T-helper 17 cell (primary cell): ENCODE measurements at places on chromosomes 4 and X.

DNA sequence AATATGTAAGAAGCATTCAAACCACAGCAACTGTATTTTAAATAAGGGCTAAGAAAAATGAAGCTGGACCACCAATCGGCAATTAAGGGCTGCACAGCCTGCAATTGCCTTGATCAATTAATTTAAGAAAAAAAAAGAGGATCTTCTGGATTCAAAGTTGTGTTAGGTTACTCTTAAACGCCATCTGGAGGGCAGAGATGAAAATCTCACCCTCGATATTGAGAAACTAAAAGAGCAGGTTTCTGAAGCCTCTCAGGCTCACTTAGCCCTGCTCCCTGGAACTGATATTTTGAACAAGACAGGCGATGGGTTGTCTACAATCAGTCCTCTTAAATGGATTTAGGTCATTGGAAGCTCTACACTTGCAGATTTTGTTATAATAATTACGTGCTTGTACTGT lies 579.4 kb downstream of the GRXCR1 start:
- no peak for DNase-seq

DNA sequence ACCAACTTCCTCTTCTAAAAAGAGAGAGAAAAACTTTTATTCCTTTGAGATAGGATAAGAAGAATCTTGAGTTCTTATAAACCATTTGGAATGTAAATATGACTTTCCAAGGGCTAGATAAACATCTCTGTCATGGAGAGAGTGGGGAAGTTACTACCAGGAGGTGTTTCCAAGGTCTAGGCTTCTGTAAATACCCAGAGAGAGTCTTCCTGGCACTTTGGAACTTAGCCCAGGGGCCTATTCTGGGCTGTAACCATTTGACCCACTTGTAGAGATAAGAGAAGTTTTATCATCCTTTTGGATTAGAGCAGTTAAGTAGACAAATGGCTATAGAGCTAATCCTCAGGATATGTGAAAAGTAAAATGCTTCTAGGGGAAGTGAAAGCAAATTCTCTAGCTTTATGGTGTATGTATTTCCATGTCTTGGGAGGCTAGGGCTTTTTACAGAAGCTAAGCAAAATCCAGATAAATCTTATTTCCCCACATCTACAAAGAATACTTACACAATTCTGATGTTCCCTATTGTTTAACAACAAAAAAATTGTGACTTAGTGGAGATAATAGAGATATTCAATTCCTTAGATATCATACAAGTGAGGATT lies 51.1 kb downstream of the MCUB start:
- DNase-seq, result no peak

DNA sequence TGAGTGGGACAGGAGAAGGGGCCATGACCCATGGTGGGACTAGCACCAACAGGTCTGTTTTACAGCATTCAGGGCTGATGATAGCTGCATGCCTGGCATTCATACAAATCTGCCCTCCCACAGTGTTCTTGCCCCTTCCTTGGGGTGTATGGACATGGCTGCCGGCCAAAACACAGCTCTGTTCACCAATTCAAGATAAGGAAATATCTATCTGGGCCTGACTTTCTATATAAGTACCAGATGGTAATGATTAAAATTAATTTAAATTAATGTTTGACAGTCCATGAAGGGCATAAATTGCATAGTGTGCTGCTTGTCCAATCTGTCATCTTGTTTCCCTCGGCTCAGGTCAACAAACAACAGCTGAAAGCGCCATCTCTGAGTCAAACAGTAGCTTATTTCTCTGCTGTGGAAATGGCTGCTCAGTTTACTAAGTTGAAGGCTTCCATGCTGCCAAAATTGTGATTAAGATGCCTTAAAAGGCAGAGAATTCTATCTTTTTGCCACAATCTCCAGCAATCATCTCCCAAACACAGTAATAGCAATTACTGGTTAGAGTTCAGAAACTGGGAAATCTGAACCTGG lies 67.0 kb upstream of the TSPAN7 start:
- DNase-seq, result no peak

DNA sequence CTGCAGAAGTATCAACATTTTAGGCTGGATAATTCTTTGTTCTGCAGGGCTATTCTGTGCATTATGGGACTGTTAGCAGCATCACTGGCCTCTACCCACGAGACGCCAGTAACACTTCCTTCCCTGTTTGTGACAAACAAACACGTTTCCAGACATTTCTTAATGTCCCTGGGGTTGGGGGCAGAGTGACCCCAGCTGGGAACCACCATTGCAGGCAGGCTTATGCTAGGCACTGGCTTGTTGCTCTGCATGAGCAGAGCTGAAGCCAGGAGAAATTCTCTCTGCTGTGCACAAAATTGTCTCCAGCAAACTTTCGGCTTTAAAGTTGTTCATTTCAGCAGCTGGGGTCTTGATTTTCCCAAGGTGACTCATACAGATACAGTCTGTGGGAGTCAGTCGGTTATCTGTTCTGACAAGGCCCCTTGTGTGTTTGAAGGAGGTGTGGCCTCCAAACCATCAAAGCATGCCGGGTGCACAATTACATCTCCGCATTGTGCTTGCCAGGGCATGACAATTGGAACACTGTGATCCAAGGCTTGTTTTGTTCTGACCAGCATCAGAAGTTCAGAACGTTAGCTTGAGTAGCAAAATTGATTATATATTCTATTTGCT lies 156.4 kb upstream of the BOD1L1 start:
- DNase-seq, result no peak

DNA sequence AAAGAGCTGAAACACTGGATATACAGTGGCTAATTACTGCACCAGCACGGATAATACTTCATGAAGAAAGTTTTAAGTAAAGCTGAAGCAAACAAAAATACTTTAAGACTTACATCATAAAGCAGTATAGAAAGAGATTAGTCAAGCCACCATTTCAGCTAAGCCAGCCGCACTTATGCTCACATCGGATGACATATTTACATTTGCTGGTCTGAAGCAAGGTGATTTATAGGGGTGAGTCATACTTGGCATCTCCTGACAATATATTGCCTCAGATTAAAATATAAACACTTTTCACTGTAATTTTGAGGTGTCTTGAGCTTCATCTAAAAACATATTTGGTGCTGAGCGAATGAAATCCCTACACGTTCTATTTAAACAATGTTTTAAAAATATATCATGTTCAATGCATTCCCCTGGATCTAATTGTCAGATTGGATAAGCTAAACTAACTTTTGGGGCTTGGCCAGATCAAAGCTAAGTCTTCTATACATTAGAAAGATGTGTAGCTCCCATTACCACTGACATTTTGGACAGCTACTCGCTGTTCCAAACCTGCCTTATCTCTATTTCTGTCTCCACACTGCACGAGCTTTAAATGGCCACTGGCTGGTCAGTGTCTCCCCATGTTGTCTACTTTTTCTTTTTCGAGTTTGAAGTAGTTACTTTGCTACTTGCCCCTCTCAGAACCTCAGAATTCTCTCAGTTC lies 103.2 kb downstream of the VCX2 start:
- DNase-seq, result no peak

DNA sequence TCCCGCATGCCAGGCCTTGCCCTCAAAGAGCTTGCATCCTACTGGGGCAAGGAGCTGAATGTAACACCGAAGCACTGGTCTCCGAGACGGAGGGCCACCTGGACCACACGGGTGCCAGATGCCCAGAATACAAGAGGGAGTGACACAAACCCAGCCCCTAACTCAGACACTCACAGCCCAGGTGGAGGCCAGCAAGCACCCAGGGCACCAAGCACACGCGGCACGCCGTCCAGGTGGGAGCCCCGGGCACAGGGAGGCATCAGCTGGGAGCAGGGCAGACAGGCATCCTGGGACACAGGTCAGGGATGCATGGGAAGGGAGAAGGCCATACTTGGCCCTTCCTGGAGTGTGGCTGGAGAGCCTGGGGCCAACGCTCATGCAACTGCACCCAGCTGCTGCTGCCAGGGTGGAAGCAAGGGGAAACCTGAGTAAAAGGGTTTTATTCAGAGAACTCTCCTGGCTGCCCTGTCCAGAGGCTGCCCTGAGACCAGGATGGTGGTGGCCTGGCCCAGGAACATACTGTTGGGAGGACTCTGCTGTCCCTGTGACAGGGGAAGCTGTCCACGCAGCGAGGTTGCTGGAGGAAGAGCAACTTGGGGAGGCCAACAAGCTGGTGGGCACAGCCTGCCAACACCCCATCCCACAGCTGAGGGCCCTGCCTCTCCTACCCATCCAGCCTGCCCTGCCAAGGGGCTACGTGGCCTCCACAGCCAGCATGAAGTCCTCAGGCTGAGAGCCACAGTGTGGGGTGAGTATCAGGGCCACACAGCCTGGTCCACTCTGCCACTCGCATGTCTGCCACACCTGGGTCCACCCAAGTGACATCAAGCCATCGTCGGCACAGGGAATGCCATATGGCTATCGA lies 22.2 kb upstream of the PPP2R2C start:
- DNase-seq, result no peak

GRCh38 chr4:177016541-177017141 lies 223.9 kb upstream of the VEGFC start:
- no peak for DNase-seq
